ENCODE measurements at places on chromosomes 5 and 9.

- no peak for DNase-seq
Measured at GRCh38 chr5:143826951-143827444, 15.0 kb downstream of the HMHB1 start.

- no peak for DNase-seq
Measured at GRCh38 chr9:18575686-18576085, 101.7 kb downstream of the ADAMTSL1 start.

DNA sequence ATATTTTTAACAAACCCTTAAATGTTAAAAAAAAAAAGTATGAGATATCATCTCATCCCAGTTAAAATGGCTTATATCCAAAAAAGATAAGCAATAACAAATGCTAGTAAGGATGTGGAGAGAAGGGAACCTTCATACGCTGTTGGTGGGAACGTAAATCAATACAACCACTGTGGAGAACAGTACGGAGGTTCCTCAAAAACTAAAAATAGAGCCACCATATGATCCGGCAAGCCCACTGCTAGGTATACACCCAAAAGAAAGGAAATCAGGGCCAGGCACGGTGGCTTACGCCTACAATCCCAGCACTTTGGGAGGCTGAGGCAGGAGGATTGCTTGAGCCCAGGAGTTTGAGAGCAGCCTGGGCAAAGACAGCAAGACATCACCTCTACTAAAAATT, 3.0 kb downstream of the MTMR12 start:
- DNase-seq = no peak

GRCh38 chr9:136628268-136628667, 34.4 kb upstream of the EGFL7 start:
- no peak for DNase-seq

DNA sequence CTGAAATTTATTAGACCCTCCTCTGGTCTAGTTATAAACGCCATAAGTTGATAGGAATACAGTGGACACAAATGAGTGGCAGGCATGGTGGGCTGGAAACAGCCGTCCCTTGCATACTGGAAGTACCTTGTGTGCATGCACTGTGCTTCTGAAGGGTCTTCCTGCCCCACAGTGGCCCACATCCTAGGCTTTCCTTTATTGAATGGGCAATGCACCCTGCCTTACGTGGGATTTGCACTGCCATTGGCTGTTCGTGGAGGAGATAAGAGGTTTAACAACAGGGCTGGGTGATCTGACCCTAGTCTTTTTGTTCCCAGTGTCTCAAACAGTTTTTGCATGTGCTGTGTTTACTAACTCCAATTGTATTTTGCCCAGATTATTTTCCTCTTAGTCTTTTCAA, 480.8 kb downstream of the GADD45G start:
- no peak for DNase-seq

- DNase-seq = peak; percentile 38
Measured at GRCh38 chr5:3593771-3594509, 1.7 kb upstream of the IRX1 start.

GRCh38 chr5:95114305-95114704, 170.6 kb downstream of the MCTP1 start:
- DNase-seq = no peak

DNA sequence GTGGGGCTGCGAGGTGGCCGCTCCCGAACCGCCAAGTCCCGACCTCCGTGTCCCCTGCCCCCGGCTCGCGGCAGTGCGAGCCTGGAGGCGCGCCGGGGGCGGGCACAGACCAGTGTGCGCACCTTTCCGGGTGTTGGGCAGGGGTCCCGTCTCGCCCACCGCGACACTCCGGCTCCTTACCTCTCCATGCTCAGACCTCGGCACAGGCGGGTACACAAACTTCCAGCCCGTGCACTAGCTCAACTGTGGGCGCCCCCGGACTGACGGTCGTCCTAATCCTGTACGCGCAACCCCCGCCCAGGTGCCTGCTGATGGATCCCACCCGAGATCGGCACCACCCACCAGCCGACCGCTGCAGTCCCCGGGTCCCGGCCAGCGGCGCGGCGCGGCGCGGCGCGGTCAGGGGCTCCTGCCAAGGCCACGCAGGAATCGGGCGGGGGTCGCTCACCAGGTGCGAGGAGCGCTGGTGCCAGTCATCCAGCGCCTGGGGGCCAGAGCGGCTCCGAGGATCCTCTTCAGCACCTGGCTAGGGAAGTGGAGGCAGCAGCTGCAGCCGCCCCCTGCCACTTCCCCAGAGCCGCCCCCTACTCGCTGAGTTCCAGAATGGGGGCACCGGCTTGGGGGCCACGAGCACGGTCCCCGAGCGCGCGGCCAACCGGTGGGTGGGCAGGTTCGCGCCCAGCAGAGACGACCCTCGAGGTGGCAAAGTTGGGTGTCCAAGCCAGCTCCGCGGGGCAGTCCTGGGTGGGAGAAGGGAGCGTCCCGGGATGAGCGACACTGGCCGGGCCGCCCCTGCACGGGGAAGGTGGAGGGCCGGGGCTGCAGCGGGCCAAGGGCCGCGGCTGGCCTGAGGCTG, 511 bp downstream of the SEMA5A start:
- DNase-seq = no peak

DNA sequence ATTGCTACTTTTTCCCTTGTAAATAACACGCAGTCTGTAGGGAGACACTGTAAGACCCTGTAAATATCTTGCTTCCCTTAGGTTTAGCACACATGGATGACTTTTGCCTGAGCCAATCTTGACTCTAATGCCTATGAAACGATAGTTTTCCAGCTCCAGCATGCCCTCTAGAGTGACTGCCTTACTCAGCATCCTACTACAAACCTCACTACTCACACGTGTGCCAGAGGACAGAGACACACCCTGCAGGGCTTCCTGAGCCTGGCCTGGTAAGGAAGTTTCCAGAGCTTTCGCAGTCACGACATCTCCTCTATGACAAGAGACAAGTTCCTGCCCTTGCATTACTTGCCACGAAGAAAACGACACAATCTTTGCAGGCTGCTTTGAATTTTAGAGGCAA, 138.1 kb downstream of the ATPSCKMT start:
- peak; percentile 54 for DNase-seq

GRCh38 chr5:79742549-79743136, 53.0 kb downstream of the CMYA5 start:
- DNase-seq = no peak

DNA sequence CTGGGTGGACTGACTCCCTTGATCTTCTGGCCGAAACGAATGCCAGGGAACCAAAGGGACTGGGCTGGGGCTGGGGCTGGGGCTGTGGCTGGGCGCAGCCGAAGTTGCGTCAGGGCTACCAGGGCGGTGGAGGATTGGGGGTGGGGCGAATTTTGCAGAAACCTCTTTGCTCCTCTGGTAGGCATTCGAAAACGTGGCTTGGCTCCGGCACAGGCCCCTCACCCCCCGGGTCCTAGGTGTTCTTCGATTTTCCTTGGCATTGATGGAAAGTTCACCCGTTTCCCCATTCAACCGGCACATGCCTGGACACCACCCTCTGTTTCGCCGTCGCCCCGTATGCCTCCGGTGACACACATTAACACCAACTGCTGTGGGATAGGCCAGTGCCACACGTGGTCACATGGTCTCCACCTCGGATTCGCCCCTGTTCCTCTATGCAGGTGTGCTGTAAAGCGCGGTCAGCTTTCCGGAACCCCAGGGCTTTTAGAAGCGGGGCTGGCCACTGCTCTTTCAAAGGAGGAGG, 477.1 kb downstream of the SPATA31A7 start:
- no peak for DNase-seq

- DNase-seq = no peak
Measured at GRCh38 chr9:129812385-129812784, 9.4 kb downstream of the TOR1B start.

DNA sequence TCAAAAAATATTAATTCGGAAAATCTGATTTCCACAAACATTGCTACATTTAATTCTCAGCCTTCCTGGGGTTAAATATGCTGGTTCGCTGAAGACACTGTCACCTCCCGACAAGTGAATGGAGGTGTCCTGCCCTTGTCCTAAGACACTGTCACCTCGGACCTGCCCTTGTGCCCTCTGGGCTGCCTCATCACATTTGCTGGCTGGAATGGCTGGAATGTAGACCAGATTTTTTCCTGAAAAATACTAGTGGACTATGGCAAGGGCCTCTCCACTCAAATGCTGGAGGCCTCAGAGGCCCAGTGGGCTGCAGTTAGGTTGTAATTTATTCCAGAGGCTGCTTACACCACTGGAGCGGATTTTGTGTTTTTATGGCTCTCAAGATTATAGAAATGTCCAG, 28.2 kb downstream of the CACNA1B start:
- no peak for DNase-seq

GRCh38 chr9:242461-243080, 27.9 kb downstream of the DOCK8 start:
- DNase-seq = no peak
